ENCODE measurements at places on chromosomes 13 and 19.

DNA sequence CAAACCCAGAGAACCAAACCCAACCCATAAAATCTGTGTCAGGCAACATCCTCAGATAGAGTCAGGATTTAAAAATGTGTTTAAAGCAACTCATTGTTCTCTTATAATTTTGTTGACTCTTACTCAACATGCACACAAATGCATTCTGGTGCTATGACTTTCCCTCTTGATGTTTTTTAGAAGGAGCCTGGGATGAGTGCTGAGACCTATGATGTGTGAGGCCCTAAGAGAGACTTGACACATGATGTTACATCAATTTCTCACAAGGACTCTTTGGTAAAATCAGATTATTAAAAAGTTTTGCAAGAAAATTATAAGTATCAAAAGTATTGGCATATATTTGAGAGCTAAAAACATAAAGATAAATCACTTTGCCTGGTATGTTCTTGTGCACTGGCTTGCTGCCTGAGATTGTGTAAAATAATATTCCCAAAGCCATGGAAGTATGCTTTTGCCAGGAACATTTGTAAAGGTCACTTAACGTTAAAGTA is 173.9 kb downstream of the DCLK1 start:
- no peak for DNase-seq

DNA sequence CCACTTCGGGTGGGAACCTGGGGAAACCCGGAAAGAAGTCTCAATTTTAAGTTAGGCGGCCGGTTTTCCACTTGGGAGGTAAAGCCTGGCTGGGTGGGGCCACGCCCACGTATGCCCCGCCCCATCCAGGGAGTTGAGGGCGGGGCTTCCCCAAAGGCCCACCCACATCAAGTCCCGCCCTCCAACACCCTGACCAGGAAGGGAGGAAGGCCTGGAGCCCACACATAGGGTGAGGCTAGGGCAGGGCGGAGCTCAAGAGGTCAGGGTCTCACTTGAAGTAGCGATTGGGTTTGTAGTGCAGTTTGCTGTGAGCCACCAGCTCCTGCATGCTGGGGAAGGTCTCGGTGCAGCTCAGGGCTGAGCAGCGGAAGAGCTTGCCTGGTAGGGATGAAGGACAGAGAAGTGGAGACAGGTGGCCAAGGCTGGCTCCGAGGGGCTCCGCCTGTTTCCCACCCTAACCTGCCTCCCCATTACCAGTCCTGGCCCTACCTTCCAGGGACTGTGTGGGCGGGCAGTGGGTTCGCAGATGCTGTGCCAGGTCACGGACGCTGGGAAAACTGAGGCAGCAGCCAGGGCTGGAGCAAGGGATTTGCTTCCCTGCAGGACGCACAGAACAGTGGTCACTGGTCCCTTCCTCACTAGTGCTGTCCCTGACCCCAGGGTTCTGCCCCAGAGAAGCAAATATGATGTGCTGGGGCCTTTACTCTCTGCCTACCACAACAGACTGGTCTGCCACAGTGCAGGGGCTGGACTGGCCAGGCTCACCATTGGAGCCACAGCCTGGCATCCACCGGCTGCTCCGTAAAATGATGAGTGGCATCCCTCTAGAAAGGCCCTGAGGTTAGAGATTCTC is 1.6 kb downstream of the ZNF414 start:
- DNase-seq: peak; percentile 38

DNA sequence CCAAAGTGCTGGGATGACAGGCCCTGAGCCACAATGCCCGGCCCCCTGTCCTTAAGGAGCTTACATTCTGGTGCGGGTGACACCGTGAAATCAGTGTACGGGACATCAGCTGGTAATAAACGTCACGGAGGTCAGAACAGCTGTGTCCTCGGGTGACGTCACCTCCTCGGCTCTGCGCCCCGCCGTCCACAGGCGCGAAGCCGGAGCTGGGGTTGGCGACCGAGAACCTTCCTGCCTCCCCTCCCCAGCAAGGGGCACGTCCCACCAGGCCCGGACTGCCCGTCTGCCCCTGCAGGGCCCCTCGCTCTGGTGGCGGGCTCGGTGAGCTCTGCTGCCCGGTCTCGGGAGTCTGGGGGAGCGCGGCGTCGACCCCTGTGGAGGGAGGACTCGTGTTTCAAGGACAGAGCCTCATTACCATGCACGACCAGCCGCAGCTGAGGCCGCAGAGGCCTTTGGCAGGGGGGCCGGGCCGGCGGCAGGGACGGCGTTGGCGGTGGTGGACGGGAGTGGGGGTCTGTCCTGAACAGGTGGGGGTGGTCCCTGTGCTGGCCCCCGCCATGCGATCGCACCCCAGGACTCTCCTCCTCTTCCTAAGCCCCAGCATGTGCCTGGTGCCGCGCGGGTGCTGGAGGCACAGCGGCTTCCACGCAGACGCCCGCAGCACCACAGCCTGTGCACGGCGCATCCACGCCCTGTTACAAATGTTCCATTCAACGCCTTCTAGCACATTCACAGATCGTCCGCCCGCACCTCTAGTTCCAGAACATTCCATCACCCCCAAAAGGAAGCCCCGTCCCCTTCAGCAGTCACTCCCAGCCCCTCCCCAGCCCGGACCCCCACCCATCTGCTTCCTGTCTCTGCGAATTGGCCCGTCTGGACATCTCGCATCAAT is 5.4 kb downstream of the LINGO3 start:
- no peak for DNase-seq

DNA sequence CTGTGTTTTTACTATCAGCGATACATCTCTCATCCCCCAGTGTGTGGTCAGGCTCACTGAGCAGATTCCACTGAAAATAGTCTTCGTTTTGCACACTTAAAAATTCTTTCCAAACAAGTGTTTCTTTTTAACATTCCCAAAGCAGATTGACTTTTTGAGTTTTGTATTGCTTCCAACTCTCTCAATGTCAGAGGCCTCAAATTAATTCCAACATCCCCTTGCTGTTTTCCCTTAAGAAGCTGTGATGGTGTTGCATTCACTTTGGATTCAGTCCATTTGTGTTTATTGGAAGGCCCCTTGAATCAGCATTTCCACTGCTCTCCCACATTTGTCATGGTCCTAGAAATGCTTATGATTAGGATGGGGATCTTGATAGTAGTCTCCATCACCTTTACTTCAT is 228.7 kb downstream of the KCNRG start:
- no peak for DNase-seq

- DNase-seq: no peak
These were observed 131.5 kb downstream of the SHISA2 start for GRCh38 chr13:25920277-25920676.

DNA sequence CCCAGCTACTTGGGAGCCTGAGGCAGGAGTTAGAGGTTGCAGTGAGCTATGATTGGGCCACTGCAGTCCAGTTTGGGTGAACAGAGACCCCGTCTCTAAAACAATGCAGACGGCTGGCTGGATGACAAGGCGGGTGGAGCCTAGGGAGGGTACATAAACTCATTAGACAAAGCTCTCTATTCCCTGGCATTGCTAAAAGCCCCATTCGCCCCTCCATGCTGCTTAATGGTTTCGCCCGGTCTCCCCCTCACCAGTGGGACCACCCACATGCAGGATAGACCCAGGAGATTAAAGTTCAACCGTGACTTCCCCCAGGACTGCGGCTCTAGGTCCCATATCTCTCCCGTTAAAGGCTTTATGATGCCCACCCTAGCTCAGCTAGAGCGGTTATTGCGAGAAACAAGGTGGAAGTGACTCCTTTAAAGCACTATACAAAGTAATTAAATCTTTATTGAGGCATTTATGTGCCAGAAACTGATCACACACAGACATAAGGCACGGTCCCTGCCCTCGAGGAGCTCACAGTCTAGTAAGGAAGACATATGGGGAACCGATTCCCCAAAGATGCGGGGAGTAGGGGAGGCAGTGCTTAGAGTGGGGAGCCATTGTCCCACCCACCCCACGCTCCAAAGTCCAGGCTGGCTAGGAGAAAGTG is 4.9 kb downstream of the LYPD3 start:
- no peak for DNase-seq

GRCh38 chr13:89857502-89857901 is 1490.0 kb upstream of the MIR17HG start:
- no peak for DNase-seq

DNA sequence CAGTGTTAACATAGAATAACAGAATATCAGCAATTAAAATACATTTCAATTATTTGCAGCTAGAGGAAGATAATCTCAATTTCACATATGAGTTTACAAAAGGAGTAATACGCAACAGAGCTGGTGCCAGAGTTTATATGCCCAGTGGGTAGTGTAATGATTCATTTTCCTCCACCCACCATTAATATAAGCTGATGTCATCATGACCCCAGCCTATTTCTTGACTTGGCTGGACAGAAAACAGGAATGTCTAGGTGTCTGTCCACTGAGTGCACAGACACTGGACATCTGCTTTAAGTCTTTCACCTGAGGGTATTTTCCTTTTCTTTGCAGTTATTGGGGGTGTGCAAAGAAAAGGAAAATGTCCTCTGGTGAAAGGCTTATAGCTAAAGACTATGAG is 335.5 kb downstream of the TBC1D4 start:
- DNase-seq: no peak

- no peak for DNase-seq
These were observed 68.3 kb downstream of the DACH1 start for GRCh38 chr13:71798707-71799106.

- DNase-seq: no peak
These were observed 27.5 kb downstream of the CERS1 start for GRCh38 chr19:18868380-18869022.

DNA sequence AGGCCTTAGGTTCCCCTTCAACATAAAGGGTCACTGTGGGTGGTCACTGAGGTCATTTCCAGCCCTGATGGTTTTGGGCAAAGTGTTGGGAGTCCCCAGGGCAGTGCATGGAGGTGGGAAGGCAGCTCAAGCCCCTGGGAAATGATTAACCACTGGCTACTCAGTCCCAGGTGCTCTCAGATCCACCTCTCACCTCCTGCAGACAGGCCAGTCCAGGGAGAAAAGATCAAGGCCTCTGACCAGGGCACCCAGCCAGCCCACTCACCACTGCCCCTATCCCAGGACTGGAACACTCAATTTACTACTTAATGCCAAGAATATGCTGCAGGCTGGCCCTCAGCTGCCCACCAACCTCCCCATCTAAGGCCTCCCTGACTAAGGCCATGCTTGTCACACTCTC is 1307.9 kb downstream of the UQCRFS1 start:
- DNase-seq: no peak

DNA sequence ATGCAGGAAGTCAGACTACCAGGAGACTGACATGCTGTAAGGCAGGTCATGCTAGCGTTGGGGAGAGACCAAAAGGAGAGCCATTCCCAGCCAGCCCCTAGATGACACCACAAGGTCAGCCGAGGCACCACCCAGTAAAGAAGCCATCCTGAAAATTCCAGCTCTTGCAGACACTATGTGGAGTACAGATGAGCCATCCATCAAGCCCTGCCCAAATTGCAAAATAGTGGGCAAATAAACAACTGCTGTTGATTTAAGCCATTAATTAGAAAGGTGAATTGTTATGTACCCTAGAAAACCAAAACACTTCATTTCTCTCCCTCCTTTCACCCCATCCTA is 82.1 kb downstream of the TBC1D4 start:
- no peak for DNase-seq

- DNase-seq: no peak
These were observed 23.4 kb downstream of the UHRF1 start for GRCh38 chr19:4932711-4933110.

DNA sequence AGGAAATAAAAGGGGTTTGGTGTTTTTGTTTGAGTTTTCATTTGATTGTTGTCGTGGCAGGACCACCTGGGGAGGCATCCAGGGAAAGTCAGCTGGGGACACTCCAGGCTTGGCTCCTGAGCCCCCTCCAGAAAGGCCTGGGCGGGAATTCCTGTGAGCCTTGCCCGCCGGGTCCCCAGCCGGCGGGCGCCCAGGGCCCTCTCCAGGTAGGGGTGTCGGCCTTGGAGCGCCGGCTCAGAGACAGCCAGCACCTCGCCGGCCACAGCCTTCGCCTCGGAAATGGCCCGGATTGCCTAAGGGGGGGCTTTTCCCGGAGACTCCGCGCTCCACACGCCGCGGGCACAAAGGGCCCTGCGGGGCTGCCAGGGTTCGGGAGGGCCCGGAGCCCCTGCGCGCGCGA is 125.0 kb downstream of the TNFRSF19 start:
- no peak for DNase-seq
